ENCODE measurements at places on chromosomes 7 and 10.

DNA sequence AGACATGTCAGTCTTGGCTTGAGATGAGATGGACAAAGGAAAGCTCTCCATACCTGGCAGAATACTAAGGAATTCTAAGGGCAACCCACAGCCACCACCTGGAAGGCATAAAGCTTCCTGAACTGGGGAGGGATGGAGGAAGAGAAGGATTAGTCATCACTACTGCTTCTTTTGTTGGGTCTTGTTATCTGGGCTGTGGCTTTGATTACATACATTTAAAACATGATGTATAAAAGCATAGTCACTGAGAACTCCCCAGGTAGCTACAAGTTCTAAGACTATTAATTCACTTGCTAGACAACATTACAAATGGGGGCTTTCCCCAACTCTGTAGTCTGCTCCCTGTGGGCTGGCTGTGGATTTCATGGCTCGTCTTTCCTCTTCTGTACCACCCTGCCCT, 58.2 kb downstream of the RBM33 start:
- DNase-seq, result no peak

DNA sequence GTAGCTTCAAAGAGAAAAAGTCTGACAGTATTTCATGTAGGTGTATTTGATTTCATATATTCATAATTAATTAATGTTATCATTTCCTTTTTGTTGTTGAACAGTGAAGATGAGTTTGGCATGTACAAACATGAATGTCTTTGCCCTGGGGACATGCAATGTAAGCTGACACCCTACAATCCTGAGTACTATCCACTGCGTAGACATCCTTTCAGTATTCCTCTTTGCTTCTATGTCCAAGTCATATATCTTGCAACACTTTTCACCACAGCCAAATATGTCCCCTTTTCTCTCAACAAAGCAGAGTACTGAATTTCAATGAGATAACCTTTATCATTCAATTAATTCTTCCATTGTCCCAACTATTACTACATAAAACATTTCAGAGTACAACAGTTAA, 93.6 kb downstream of the GPR37 start:
- DNase-seq, result no peak

DNA sequence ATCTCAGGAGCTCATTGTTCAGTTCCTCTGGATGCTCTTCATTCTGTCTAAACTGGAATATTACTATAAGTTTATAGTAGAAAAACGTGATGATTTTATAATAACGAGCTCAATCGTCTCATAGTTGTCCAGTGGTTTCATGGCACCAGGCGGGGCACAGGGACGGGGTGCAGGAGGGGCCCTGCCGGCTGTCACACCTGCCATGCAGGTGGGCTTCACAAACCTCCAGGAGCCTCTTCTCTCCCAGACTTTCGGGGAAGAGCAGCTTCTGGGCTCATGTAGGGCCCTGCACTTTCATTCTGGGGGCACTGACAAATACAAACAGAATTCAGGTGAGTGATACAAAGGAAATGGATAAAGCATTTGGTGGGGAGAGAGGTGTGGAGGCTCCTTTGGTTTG, 146.9 kb upstream of the KLF6 start:
- no peak for DNase-seq

- peak; percentile 83 for DNase-seq
These were observed 45.3 kb upstream of the PIK3AP1 start for GRCh38 chr10:96765406-96766240.

DNA sequence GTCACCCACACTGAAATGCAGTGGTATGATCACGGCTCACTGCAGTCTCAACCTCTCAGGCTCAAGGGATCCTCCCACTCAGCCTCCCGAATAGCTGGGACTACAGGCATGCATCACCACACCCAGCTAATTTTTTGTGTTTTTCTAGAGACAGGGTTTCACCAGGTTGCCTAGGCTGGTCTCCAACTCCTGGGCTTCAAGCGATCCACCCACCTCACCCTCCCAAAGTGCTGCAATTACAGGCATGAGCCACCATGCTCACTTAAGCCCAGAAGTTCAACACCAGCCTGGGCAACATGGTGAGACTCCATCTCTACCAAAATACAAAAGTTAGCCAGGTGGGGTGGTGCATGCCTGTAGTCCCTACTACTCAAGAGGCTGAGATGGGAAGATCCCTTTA, 33.5 kb downstream of the GDI2 start:
- no peak for DNase-seq

- DNase-seq, result no peak
These were observed 43.8 kb downstream of the OGDH start for GRCh38 chr7:44650242-44650641.

- DNase-seq, result no peak
These were observed 148.9 kb upstream of the GLI3 start for GRCh38 chr7:42385912-42386311.

- DNase-seq, result no peak
These were observed 49.2 kb downstream of the LGI1 start for GRCh38 chr10:93806903-93807302.

GRCh38 chr10:80596391-80597257, 58.9 kb downstream of the SH2D4B start:
- peak; percentile 44 for DNase-seq

GRCh38 chr7:85184599-85185423, 2.0 kb downstream of the SEMA3D start:
- peak; percentile 67 for DNase-seq

DNA sequence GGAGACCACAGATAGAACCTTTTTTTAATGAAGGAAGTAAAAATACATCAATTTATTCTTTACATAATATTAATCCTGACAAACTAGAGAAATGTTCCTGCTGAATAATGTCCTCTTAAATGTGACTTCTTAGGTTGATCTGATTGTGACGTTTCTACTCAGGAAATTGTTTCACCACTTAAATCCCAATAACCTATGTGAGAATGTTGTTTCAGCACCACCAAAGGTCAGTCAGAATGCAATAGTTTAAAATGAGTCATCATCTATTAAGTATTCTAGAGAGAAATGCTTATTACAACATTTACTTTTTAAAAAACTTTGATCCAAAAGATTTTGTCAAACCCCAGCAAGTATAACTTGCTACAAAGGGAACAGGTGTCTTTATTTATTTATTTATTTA, 155.4 kb upstream of the CACNA2D1 start:
- no peak for DNase-seq

DNA sequence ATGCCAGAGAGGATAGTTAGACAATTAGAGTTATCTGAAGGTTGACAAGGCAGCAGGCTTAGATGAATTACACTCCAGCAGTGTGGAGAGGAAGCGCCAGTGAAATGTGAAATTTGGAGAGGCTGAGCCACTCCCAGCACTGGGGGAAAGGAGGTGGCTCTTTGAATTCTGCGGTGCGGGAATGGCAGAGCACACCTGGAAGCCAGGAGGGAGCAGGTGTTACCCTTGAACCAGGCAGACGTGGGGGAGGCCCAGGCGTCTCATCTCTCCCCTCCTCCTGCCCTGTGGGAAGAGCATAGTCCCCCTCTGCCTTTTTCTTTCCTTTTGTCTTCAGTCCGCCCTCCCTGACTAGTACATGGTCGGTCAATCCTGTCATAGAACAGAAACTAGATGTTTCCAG, 203.1 kb downstream of the DPP6 start:
- DNase-seq, result no peak

DNA sequence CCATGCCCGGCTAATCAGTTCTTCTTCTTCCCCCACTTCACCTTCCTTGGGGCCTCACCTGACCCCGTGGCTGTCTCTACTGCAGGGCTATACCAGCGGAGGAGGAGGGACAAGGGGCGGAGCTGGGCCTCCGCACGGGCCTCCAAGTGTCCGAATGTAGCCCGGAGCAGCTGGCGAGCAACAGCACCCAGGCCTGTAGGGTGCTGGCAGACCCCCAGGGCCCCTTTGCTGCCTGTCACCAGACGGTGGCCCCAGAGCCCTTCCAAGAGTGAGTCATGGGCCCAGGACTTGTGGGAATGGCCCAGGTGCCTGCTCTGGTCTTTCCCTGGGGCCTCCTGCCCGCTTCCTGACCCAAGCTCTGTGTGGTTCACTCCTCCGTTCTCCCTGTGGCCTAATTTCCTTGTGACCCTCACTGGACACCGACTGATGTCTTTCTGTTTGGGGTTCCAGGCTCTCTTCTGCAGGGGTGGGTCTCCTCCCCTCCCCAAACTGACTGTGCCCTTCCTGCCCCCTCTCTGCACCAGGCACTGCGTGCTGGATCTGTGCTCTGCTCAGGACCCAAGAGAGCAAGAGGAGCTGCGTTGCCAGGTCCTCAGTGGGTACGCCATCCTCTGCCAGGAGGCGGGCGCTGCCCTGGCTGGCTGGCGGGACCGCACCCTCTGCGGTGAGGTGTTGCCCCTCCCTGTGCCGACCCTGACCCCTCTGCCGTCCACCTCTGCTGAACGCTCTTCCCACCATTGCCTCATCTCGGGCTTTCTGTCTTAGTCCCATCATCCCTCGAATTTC, 35.2 kb downstream of the EPHB4 start:
- no peak for DNase-seq

DNA sequence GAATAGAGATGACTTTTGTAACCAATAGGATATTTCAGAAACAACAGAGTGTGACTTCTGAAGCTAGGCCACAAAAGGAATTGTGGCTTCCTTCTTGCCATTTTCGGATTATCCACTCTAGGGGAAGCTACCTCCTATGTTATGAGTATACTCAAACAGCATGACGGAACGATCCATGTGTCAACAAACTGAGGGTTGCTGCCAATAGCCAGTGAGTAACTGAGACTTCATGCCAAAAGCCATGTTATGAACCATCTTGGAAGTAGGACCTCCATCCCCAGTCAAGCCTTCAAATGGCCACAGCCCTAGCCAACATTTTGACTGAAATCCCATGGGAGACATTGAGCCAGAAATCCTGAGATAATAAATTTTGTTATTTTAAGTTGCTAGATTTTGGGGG, 69.0 kb upstream of the IL6 start:
- no peak for DNase-seq

DNA sequence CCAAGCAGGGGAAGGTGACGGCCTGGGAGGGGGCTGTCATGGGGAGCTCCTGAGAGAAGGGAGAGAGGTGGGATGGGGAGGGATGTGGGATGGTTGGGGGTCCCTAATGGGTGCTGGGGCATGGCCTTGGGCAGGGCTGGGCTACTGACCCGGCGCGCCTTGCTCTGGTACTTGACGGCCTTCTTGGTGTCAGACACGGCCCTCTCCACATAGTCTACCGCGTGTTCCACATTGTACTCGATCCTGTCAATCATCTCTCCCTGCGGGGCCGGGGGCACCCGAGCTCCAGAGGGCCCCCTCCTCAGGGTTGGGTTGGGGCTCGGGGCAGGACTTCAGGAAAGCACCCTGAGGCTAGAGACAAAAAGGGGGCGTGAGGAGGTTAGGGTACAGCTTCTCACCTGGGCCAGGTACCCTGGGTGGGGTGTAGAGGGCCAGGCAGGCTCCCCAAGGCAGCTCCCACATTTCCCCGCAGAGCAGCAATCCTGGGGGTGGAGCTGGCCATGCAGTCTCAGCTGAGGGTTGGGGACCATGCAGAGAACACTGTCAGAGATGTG, 17.3 kb downstream of the BUD23 start:
- no peak for DNase-seq

GRCh38 chr10:68301301-68301700, 30.6 kb upstream of the HNRNPH3 start:
- no peak for DNase-seq

GRCh38 chr7:138889582-138890498, 91.3 kb downstream of the KIAA1549 start:
- no peak for DNase-seq

DNA sequence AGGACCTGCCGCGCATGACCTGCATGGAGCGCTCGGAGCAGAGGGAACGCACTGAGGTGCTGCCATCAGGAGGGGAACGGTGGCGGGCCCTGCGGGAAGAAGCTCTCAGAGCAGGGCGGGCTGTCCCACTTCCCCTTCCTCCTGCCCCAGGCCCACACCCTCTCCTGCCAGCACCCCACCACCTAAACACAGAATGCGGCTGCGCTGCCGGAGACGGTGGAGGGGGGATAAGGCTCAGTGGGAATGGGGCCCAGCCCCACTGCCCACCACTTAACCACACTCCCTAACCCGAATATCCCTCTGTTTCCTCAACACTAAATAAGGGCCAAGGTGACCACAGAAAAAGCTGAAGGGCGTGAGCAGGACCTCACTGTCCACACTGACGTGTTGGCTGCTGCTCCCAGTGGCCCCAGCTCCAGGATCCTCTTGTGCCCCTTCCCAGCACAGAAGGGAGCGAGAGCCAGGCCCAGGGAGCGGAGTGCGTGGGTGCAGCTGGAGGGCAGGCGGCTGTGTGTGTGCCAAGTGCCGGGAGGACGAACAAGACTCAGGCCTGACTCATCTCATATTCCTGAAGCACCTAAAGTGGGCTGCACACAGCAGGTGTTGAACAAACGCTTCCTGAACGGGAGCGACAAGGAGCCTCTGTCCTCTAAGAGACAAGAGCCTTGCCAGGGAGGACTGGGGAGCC, 116.8 kb downstream of the MAD1L1 start:
- DNase-seq, result no peak

DNA sequence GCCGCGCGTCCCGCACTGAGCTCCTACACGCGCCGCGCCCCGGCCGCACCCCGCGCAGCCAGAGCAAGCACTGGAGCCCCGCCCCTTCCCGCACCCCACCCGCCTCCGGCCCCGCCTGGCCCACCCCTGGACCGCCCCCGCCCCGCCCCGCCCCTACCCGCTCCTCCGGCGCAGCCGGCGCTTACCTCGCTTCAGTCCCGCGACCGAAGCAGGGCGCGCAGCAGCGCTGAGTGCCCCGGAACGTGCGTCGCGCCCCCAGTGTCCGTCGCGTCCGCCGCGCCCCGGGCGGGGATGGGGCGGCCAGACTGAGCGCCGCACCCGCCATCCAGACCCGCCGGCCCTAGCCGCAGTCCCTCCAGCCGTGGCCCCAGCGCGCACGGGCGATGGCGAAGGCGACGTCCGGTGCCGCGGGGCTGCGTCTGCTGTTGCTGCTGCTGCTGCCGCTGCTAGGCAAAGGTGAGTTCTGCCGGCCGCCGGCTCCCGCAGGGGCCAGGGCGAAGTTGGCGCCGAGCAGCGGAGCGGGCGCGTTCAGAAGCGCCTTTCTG, at the start of gene RET:
TSS of gene RET (plus strand) at position 194 of the 545 bp plus-strand sequence. CDS start at position 384, 190 bp downstream.
- DNase-seq, result peak; percentile 21

- DNase-seq, result no peak
These were observed 143.9 kb upstream of the FRMD4A start for GRCh38 chr10:14474656-14475055.

DNA sequence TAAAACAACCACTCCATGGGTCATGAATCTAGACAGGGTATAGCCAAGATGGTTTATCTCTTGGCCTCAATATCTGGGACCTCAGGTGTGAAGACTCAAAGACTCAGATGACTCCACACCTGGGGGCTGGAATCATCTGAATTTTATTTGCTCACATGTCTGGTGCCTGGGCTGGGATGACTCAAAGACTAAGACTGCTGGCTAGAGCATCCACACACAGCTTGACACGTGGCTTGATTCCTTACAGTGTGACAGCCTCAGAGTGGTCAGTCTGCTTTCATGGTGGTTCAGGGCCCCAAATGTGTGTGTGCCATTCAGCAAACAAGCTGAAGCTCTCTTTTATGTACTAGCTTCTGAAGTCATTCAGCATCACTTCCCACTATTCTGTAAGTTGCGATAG, 333.7 kb downstream of the RNLS start:
- no peak for DNase-seq

DNA sequence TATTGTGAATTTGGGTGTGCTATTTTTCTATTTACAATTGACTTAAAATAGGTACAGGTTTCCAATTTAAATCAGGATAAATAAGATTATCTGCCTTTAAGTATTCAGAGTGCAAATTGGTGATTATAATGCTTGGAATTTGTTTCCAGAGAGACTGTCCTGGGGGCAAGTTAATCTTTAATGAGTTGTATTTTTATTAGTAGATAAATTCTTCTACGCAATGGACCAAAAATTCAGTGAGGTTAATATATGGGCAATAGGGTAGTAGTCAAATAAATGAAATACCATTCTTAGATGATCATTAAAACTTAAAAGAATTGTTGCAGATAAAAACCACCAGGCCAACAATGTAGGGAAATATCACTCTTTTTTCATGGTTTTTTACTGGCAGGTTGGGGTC, 3.4 kb downstream of the BICC1 start:
- no peak for DNase-seq
